ENCODE measurements at places on chromosomes 4 and X.

- no peak for DNase-seq
These were observed 83.0 kb downstream of the HTRA3 start for GRCh38 chr4:8352368-8353157.

GRCh38 chrX:153674219-153674851, 722 bp upstream of the PNCK start:
- DNase-seq = no peak

GRCh38 chr4:38728631-38729141, 54.1 kb downstream of the TLR10 start:
- DNase-seq = no peak

DNA sequence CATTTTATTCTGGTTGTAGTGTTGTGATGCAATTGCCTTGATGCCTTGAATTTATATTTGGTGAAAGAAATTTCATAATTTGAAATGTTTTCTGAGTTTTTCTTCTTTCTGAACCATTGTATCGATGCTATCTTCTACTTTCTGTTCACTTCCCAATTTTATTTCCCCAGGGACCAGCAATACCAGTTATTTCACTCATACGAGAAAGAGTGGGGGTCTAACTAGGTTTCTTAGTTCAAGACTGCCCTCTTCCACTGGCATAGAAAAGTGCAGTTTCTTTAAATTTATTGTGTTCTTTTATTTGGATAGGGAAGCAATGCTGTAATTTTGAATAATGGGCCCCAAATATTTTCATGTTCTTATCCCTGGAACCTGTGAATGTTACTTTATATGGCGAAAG, 544.0 kb upstream of the ADGRL3 start:
- DNase-seq = no peak

DNA sequence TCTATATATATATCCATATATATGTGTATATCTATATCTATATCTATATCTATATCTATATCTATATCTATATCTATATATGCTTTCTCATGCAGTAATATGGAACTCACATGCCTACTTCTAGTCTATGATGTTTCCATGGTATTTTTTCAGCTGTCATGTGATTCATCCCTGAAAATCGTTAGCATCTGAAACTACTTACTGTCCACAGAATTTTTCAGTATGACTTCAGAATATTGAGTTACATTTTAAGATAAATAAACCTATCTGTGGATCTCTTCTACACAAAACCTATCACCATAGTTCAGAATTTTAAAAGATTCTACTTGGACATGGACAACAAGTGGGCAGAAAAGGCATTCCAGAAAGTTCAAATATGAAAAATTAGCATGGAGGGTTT, 855.1 kb upstream of the INTU start:
- no peak for DNase-seq

GRCh38 chr4:97016186-97016907, 1126.9 kb downstream of the STPG2 start:
- no peak for DNase-seq

- no peak for DNase-seq
These were observed 127.4 kb downstream of the CPE start for GRCh38 chr4:165505958-165506837.

DNA sequence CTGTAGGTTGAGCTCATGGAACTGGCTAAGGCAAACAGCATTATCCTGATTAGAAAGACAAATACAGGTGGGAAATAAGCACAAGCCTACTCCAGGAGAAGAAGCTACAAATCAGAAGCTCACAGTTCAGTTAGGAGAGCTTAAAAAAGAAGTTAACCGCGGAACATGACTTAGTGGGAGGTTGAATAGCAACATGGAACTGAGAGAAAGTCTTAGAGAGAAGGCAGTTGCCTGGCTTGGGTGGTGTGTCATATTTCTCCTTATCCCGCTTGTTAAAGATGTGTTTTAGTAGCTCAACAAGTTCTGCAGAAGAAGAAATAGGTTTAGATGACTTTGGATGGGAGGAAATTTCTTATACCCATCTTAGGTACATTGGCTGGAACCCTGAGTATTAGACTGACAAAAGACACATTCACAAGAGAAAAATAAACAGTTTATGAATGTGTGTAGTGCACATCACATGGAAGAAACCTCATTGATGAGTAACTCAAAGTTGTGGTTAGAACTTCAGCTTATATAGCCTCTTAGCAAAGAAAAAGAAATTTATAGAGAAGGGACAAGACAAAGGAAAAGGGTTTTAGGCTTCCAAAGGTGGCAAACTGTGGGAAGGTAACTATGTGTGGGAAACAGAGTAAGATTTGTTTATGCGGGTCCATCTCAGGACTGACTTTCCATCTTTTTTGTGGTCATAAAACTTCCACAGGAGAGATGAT, 37.4 kb upstream of the RXFP1 start:
- no peak for DNase-seq

GRCh38 chr4:111628437-111628836, 516.8 kb upstream of the FAM241A start:
- no peak for DNase-seq

DNA sequence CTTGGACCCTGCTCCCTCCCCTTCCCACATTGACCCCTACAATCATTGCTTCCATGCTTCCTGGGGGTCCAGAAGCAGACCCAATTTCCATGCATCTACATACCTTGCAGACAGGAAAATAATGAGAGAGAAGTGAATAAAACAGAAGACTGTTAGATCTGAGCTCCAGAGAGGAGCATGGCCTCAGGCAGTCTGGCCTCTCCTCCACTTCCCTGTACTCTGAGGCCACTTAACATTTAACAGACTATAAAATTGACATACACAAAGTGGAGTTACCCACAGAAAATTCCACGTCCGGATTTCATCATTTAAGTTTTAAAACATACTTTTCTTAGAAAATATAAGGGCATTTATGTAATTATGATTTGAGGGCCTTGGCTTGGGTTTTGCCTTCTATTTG, 2.1 kb upstream of the PRSS12 start:
- DNase-seq = no peak

- no peak for DNase-seq
These were observed 101.6 kb downstream of the HUWE1 start for GRCh38 chrX:53584891-53585290.

DNA sequence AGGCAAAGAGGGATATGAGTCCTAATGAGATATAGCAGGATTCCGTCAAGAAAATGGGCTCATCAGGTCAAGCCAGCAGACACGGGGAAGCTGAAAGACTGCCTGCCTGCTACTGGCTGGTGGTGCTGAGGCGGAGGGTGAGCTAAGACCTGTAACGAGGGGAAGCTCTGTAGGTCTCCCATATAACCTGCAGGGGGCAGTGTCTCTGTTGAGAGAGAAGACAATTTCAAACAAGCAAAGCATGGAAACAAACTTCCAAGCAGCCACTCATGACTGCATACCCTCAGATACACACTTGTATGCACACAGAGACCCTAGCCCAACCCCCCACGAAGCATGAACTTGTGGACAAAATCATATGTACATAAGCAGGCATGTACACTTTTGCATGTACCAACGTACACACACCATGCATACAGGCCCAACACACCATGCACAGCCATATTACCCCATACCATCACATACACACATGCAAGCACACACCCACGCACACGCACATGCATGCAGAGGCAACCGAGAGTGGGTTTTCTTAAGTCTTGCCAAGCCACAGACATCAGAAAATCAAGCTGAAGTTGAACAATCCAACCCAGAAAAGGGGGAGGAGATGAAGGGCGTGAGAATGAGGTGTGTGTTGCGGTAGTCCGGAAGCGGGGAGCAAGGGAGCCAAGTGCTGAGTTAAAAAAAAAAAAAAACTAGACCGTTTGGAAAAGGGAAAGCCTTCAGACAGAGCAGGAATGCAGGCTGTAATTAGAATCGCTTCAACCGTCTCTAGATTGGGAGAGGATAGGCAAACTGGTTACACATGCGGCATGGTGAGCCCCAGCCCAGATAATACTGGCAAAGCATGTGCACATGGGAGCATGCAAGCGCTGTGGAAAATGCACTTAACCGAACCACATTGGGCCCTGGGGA, 71.0 kb downstream of the PJA1 start:
- peak; percentile 33 for DNase-seq

DNA sequence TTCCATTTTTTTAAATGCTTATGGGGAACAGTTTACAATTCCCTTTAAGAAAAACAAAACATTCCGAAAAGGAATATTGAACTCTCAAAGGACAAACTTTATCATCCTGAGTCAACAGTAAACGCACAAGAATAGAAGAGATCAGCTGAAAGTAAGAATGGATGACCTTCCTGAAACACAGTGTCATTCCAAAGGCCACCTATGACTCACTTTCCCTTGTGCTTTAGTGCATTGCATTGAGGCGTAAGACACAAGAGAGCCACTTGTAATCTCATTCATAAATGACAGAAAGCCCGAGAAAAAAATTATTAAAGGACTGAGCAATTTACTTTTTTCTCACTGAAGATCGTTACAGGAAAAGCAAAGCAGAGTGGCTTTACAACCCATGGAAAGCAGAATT, 1062.4 kb upstream of the DIAPH2 start:
- DNase-seq = no peak

GRCh38 chrX:15849555-15849954, 5.1 kb downstream of the AP1S2 start:
- DNase-seq = no peak

DNA sequence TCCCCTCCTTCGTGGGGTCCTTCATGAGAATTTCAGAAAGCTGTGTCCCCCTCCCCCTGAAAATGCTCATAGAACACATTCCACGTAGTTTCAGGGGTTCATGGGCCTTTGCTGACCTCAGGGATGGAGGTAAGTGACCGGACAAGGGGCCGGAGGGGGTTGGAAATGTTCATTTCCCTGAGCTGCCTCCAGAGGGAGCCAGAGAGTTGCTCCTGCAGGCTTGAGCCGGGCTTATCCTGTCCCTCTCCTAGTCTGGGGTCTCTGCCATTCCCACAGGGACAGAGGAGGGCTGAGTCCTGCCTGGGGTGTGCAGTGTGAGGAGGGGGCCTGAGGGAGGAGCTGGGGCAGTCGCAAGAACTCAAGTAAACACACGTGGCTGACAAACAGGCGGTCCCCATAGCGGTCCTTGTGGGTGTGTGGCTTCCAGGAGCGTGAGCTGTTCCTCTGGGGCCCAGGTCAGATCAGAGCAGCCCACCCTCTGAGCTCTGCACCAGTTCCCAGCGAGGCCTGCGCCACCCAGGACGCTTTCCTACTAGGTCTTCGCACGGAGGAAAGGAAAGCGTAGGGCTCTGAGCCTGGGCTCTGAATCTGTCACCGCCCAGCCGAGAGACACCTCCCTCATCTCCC, 62.5 kb downstream of the WFS1 start:
- DNase-seq = peak; percentile 34

- no peak for DNase-seq
These were observed 21.9 kb upstream of the ARHGAP10 start for GRCh38 chr4:147709999-147710398.

DNA sequence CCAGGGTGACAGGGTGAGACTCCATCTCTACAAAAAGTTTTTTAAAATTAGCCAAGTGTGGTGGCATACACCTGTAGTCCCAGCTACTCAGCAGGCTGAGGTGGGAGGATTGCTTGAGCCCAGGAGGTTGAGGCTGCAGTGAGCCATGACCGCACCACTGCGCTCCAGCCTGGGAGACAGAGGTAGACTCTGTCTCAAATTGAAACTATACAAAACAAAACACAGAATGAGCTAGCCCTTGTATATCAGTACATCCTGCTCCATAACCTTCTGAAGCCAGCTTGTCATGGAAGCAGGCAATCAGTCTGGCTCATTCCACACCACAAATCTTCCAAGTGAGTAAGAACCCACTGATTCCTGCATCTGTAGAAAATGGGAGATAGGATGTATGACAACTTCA, 49.0 kb downstream of the CD99L2 start:
- DNase-seq = no peak

GRCh38 chr4:92381616-92382015, 77.8 kb downstream of the GRID2 start:
- no peak for DNase-seq

GRCh38 chr4:125041372-125041930, 273.3 kb upstream of the FAT4 start:
- no peak for DNase-seq

- peak; percentile 77 for DNase-seq
These were observed 754 bp downstream of the MTMR1 start for GRCh38 chrX:150693725-150694574.

DNA sequence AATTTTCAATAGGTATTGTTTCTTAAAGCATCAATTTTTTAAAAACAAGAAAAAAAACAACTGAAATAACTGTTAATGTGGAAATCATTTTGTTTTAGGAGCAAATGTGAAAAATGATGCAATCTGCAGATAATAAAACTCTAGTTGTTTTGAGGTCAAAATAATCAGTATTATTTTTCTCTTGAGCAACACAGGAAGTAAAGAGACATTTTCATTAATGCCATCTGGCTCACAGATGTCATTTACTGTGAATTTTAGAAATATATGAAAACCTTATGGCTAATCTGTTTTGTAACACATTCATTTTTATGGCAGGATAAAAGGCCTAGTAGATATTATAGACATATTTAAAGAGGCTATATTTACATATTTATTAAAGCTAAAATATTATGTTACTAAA, 141.6 kb downstream of the PCDH18 start:
- no peak for DNase-seq

DNA sequence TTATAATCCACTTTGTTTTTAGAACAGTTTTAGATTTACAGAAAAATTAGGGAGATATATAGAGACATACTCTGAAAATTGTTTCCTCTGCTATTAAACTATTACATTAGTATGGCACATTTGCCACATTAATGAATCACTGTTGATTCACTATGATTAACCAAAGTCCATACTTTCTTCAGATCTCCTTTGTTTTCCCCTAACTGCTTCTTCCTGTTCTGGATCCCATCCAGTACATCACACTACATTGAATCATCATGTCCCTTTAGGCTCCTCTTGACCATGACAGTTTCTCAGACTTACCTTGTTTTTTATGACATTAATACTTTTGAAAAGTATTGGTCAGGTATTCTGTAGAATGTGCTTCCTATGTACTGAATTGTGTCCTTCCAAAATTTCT, 109.2 kb upstream of the EDNRA start:
- no peak for DNase-seq

DNA sequence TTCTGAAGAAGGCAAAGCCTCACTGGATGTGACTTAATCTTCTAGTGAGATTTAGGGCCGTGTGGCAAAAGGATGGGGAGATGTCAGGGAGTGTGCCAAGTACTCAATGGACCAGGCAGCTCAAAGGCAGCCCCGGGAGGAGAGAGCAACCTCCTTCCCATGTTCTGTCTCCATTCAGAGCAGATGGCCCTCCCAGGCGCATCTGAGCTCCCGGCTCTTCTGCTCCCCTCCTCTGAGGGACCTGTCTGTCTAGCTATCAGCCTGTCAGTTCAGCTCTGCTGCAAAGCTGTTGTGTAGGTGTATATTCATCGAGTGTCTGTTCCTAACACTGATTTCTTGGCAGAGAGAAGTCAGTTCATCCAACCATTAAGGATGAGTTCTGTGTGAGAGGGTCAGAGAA, 10.9 kb upstream of the PORCN start:
- no peak for DNase-seq

- DNase-seq = no peak
These were observed 9.4 kb downstream of the CHST7 start for GRCh38 chrX:46582966-46583365.

- DNase-seq = no peak
These were observed 39.9 kb upstream of the MAP3K15 start for GRCh38 chrX:19555236-19555635.

DNA sequence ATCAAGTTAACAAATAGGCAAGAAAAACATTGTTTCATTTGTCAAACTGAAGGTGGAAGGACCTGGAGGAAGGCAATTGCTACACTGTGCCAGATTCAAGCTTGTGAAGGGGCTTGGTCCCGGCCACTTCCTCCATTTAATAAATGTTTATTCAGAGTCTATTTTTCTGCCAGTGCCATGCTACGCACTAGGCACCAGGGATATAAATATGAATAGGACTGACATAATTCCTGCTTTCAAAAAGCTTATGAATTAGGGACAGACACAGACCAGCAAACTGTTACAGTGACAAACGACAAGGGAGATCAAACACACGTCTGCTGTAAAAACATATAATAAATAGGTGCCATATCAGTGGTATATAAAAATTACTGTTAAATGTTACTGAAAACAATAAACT, 571 bp downstream of the TLR6 start:
- no peak for DNase-seq

All from stimulated activated CD4-positive, alpha-beta T cell treated with anti-CD3 and anti-CD28 coated beads, Interleukin-15, amount 100 ng/mL, for 24 hours (primary cell).